ENCODE measurements at places on chromosomes 7 and 10.
A peak's percentile ranks its signal among the peaks of the same experiment; 100 is the strongest.

DNA sequence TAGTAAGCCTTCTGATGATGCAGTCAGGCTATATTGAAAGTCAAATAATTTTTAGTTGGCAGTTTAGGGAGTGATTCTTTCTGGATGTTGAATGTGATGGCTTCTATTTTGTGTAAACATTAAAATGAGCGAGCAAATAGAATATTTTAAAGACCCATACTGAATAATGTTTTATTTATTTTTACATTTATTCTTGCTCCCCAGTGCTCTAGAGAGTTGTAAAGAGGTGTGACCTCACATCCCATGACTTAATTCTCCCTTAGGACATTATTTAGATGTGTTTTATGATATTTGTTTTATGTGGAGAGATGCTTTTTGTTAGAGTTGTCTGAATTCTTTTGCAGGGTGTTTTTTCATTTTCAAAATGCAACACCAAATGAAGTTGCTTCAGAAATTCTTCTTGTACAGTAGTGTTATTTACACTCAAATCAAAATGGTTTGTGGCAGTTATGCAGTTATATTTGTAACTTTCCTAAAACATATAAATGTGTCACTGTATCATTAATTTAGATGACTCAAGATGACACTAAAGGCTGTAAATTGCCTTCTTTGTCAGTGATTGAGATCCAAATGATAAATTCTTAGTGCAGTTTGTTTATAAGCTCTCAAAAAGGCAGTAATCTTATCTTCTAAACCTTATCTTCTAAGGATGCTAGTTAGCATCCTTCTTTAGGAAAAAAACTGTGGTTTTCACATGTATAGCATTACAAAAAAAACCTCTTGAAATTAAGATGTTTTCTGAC lies 12.4 kb downstream of the UMAD1 start:
- DNase-seq: no peak

DNA sequence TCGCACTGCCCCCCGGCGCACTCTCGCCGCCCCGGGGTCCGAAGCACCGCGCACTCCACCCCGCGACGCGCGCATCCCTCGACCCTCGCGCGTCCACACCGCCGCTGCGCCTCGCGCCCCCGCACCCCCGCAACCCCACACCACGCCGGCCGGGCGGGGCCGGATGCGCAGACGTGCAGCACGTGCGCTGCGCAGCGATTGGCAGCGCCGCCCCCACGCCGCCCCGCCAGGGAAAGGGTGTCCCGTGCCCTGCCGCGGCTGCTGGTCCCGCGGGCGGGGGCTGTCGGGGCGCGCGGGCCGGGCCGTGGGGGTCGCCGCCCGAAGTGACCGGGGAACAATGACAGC lies 53.7 kb upstream of the KDM7A start:
- no peak for DNase-seq

DNA sequence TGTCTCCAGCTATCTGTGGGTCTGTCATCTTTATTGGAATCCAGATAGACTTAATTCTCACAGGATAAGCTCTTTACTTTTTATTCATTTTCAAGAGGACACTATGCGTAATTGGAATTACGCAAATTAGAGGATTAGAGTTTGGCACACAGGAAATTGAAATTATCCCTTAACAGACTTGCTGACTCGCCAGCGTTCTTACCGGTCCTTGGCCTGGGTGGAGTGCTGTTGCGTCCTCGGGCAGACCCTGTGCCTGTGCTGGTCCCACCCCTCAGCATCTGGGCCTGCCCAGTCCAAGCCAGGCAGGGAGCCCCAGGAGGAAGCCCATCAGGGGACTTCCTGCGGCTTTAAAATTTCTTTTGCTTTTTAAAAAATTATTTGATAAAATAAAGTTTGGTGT lies 101.8 kb downstream of the MKI67 start:
- no peak for DNase-seq

GRCh38 chr7:107387128-107387527 lies 82.7 kb upstream of the GPR22 start:
- DNase-seq: no peak

GRCh38 chr10:33335801-33336581 lies 1.5 kb upstream of the NRP1 start:
- DNase-seq: peak; percentile 29

DNA sequence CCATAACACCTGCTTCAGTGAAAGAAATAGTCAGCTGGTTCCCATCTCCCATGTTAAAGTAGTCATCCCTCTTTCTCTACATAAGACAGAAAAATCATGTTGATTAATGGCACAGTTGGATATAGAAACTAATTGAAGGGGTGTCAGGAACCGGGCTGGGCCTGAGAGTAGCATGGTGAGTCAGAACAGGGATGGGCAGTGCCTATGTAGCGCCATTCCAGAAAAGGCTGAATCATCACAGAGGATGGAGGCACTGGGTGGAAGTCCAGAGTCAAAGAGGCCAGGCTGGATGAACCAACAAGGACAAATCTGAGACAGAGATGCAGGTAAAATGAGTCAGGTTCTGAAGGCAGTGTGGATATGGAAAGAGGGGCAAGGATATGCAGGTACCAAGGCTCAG lies 201.2 kb downstream of the LHFPL3 start:
- no peak for DNase-seq

All from cortex of kidney (tissue), 1 donor.